ENCODE measurements at places on chromosomes 11 and 22.

DNA sequence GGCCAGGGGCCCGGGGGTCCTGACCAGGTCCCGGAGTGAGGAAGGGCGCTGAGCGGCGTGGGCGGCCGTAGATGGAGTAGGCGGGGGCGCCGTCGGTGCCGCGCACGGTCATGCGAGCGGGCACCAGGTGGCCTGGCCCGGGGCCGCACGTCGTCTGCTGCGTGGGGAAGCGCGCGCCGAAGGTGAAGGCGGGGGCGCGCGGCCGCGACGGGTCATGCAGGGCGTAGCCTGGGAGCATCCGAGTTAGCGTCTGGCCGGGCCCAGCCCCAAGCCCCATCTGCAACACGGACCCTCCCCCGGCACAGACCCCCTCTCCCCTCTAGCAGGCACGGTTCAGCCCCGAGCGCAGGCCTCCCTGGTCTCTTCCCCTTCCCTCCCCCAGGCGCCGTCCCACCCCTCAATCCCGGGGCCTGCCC is 1.7 kb upstream of the TYMP start:
- no peak for DNase-seq

DNA sequence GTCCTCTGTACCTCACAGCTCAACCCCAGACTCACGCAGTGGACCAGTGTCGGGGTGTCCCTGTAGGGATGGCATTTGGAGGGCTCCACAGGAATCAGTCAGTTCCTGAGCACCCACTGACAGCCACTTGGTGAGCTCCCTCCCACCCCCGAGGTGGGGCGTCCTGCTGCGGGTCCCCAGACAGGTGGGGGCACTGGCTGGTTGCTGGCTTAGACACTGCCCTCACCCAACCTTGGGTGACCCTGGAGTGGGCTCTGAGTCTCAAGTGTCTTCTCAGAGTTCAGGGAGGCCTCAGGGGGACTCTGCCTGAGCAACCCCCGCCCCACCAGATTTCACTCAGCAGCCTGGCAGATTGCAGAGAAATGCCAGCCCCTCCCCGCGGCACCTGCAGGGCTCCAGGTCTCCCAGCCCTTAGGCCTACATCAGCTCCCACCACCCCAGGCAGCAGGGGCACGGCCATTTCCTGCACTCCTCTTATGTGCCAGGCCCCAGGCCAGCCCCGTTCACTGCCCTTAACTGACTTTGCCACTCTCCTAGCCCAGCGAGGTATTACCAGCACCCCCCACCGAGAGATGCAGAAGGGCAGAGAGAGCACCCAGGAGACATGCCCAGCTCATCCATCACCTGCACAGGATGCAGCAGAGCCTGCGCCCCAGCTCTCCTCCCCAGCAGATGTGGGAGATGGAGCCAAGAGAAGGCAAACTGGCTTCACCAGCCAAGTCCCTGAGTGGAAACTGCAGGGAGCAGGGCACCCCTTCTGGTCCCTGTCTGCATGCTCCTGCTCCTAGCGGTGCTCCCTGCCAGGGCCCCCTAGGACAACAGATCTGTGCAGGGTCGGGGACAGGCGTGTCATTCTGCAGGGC is 2.4 kb downstream of the PRR5 start:
- no peak for DNase-seq

GRCh38 chr11:33636104-33636503 is 64.5 kb downstream of the C11orf91 start:
- DNase-seq: no peak

- DNase-seq: no peak
Observed at GRCh38 chr22:49882519-49883293, 29.1 kb downstream of the ZBED4 start.

- DNase-seq: no peak
Observed at GRCh38 chr11:119590651-119591351, 138.2 kb downstream of the NECTIN1 start.

DNA sequence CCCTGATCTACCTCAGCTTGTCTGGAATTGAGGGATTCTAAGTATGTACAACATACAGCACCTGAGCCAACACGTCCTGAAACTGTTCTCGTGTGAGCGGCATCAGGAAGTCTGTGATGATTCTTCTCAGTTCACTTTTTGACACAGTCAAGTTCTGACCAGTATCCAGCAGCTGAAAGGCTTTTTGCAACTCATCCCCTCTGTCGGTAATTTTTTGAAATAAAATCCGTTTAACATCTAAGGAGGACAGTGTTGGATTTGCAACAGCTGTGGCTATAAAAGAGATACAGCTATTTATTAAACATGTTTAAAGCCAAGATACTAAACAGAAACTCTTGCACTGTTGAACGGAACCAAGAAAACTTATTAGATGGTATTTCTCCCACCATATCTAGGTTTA is 39.3 kb downstream of the EFCAB6 start:
- DNase-seq: no peak

GRCh38 chr11:19455731-19456130 is 215.0 kb upstream of the E2F8 start:
- DNase-seq: no peak

Data from activated T-helper 1 cell treated with Interleukin-2 at 50 U/mL for 16 hours (primary cell).